Breast epithelium (tissue), 4 donors: ENCODE measurements at places on chromosomes 2 and 18.

GRCh38 chr2:97742381-97742847 is 29.0 kb downstream of the ZAP70 start:
- peaks cover 8% of the 10 kb centered on the region for H3K27me3 ChIP-seq
- no peaks in the 10 kb centered on the region for H3K36me3 ChIP-seq

- H3K4me1 ChIP-seq = peaks cover 7% of the 10 kb centered on the region
- H3K36me3 ChIP-seq = no peaks in the 10 kb centered on the region
- H3K4me3 ChIP-seq = peak overlapping the region; percentile 39
- peak; percentile 52 for DNase-seq
- H3K27me3 ChIP-seq = peaks cover 15% of the 10 kb centered on the region
These were observed 2786.5 kb downstream of the RPIA start for GRCh38 chr2:91477731-91478672.

DNA sequence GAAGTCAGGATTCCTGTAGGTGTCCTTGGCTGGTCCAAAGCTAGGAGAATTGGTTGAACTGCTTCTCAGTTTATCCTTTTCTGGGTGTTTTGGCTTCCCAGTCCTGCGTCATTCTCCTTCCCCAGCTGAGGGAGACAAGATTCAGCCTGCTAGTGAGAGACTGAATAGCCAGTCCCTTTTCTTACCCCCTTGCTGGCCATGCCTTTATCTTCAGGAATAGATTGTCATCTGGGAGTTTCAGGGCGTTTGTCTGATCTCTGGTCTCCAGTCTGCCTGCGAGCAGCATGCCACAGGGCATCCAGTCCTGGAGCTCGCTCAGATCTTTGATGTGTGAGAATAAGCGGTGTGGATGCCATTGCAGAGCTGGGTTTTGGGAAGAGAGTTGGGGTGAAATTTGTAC is 5.8 kb downstream of the MYO1B start:
- no peak overlapping the region for H3K27ac ChIP-seq
- no peaks in the 10 kb centered on the region for H3K27me3 ChIP-seq
- DNase-seq = no peak
- peaks cover 12% of the 10 kb centered on the region for H3K4me1 ChIP-seq

DNA sequence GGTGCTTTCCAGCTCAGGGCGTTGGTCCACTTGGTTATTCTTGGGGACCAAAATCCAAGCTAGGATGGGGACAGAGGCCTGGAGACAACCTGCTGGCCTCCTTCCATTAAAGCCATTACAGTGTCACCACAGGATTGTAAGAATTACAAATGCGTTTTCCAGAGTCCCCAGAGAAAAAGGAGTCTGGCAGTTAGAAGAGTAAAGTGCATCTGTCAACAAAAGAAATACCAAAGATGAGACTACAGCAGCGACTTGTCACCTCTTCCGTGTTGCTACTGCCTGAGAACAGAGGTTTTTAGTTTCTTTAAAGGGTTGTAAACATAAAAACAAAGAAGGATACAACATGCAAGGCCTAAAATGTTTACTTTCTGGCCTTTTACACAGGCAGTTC is 235.7 kb downstream of the AGAP1 start:
- H3K27ac ChIP-seq = no peak overlapping the region
- H3K27me3 ChIP-seq = no peaks in the 10 kb centered on the region
- H3K4me1 ChIP-seq = no peaks in the 10 kb centered on the region
- DNase-seq = no peak

- no peaks in the 10 kb centered on the region for H3K27me3 ChIP-seq
- no peak overlapping the region for H3K4me3 ChIP-seq
- DNase-seq = no peak
These were observed 85.0 kb downstream of the MARCHF4 start for GRCh38 chr2:216287251-216287650.

DNA sequence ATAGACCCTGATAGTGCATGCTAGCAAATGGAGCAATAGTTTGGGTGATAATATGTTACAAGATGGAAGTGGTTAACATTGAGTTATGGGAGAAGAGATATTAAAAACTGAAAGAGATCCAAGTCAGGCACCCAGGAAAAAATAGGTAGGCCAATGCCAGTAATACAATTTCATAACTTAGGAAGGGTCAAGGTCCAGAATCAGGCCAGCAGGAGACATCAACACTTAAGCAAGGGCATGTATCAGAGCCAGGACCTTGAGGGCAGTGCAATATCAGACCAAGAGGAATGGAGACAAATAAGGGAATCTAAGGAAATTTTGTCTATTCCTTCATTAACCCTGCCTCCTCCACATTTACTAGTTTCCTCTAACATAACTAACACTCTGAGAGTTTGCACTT is 124.1 kb upstream of the NYAP2 start:
- no peaks in the 10 kb centered on the region for H3K4me1 ChIP-seq
- no peak overlapping the region for H3K4me3 ChIP-seq
- DNase-seq = no peak

DNA sequence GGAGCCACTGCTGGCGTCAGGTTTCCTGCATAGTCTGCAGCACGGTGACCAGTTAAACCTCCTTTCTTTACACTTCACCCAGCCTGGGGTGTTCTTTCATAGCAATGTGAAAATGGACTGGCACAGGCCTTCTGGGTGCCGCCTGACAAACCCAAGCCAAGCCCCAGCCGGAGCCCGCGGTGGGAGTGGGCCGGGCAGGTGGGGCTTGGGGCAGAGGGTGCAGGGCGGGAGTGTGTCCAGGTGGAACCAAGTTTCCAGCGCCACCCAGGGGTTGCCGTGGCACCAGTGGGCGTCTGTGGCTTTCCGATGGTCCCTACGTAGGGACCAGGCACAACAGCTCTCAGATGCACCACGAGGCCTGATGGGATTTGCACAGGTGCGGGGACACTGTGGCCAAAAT is 75.8 kb downstream of the RTP5 start:
- no peak for DNase-seq
- no peaks in the 10 kb centered on the region for H3K36me3 ChIP-seq
- no peak overlapping the region for H3K4me3 ChIP-seq
- no peaks in the 10 kb centered on the region for H3K4me1 ChIP-seq
- no peak overlapping the region for H3K27ac ChIP-seq
